ENCODE measurements at places on chromosomes 5 and 9.

DNA sequence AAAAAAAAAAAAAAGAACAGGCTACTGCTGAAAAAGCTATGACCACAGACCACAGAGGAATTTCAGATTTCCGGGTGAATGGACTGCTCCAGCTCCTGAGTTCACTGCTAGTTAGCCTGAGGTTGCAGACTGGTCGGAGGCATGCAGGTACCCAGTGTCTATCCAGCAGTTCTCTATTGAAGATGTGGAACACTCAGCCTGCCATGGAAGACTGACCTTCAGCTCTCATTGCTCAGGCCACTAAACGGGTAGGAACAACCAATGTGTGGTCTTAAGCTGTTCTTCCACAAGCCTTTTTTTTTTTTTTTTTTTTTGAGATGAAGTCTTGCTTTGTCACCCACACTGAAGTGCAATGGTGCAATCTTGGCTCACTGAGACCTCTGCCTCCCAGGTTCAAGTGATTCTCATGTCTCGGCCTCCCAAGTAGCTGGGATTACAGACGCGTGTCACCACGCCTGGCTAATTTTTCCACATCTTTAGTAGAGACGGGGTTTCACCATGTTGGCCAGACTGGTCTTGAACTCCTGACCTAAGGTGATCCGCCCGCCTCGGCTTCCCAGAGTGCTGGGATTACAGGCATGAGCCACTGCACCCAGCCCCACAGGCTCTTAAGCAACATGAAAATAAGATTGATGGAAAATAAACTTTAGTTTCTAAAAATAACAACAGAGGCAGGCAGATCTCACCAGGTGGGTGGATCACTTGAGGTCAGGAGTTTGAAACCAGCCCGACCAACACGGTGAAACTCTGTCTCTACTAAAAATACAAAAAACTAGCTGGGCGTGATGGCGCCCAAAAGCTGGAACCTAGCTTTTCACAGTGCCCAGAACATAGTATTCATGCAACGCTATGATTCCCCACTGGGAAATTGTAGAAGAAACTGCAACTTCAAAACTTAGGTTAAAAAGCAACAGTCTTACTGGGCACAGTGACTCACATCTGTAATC, 20.0 kb upstream of the NPM1 start:
- DNase-seq: peak; percentile 20

GRCh38 chr5:96434201-96434645, 1.2 kb upstream of the PCSK1 start:
- DNase-seq: peak; percentile 8

DNA sequence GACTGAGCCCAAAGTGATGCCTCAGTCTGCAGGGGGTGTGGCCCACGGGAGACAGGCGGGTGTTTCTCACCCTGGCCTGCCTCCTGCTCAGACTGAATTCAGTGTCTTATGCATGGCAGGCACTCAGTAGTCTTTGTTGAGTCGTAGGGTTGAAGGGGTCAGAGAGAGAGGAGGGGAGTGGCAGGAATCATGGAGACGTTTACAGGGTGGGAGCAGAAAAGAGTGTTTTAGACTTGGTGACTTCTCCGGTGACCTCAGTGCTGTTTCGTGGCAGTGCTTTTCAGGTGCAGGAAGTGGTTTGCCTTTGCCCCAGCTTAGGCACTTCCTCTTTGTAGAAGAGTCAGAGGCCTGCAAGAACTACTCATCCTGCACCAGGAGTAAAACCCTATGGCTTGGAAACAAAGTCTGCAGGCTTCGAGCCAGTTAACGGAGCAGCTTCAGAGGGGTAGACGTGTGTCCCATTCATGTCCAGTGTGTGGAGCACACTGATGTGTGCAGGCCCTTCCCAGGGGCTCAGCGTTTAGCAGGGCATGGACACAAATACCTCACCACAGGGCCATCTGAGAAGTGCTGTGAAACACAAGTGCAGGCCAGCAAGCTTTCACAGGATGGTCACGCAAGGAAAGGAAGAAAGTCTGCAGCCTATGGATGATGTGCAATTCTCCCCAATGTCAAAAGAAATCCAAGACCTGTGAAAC, 24.5 kb upstream of the SEMA4D start:
- DNase-seq: peak; percentile 79

GRCh38 chr5:37319037-37319782, 51.7 kb downstream of the NUP155 start:
- no peak for DNase-seq

- no peak for DNase-seq
These were observed 717.0 kb upstream of the WWC1 start for GRCh38 chr5:167574464-167574863.

GRCh38 chr9:22332202-22332601, 114.4 kb upstream of the DMRTA1 start:
- DNase-seq: no peak

DNA sequence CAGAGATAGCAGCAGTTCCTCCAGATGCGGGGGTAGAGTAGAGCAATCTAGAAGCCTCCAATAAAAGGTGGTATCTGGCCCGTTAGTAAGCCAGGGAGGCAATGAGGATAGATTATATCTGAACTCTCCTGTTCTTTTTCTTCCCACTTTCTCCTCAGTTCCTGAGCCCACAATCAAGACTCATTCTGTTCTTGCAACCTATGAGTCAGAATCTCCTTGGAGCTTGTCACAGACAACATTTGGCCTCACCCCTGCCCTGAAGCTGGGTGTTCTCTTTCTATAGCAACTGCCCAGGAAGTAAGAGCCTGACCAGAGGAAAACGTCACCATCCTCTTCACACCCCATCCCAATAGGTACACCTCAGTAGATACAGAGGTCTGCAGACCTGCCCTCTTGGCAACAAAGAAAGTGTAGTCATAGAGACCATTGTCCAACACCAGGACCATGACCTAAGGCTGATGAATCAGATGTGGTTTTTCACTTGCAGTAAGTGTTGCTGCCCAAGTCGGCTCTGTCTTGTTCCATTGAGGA, 76.3 kb upstream of the PCA3 start:
- DNase-seq: peak; percentile 53

GRCh38 chr5:158744680-158745079, 355.0 kb downstream of the EBF1 start:
- no peak for DNase-seq

- DNase-seq: no peak
These were observed 20.8 kb downstream of the TTC33 start for GRCh38 chr5:40734986-40735385.

- no peak for DNase-seq
These were observed 33.4 kb upstream of the CTSV start for GRCh38 chr9:97072285-97072776.

DNA sequence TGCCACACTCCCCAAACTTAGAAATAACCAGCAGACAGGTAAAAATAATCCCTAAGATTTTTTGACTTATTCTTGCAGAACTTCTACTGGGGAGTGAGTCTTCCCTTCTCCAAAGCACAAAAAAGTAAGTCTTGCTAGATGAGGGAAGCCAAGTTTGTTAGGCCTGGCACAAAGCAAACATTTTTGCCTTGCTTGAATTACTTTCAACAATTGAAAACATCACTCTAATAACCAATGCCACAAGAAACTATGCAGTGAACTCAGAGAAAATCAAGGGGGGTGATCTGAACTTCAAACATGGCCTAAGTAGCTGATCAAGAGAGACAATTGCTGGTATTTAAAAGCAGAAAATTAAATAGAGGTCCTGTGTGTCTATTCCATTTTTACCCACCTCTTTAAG, 123.6 kb upstream of the SLC1A3 start:
- no peak for DNase-seq

DNA sequence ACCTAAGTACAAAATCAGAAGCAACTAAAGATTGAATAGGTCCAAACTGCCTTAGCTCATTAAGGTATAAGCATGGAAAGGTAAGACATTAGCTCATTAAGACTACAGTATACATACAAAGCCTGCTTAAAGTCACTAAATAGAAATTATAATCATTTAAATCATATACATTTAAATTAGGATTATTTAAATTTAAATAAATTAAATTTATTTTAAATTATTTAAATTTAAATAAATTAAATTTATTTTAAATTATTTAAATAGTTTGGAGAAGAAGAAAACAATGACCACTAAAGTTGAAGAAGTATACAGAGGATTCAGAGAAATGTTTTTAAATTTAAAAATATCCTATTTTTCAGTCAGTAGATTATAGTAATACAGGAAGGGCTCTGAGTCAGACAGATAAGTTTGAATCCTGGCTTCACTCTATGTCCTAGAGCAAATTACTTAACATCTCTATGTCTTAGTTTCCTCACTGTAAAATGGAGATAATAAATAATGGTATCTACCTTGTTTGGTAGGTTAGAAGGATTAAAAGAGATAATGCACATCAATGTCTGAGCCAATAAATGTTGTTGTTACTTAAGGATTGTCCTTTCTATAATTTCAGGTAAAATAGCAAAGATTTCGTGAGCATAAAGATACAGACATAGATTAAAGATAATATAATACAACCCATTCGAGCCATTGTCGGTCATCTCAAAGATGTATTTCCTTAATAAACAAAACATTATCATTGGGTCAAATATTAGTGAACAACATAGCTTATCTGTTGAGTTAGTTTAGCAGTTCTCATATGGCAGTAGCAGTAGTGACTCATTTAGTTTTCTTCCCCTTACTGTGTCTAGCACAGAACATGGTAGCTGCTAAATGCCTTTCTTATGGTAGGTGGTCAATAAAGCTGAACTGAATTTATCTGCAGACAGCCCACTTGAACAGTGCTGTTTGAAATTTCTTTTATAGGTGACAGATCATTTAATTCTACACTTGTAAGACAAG, 100.6 kb downstream of the KIAA0825 start:
- DNase-seq: no peak

Measured in inflammatory macrophage (primary cell).